ENCODE measurements at places on chromosomes 2 and 18.

GRCh38 chr2:21005700-21006422 lies 38.0 kb downstream of the APOB start:
- no peak for DNase-seq

GRCh38 chr18:78717051-78717765 lies 262.4 kb upstream of the SALL3 start:
- DNase-seq: no peak

DNA sequence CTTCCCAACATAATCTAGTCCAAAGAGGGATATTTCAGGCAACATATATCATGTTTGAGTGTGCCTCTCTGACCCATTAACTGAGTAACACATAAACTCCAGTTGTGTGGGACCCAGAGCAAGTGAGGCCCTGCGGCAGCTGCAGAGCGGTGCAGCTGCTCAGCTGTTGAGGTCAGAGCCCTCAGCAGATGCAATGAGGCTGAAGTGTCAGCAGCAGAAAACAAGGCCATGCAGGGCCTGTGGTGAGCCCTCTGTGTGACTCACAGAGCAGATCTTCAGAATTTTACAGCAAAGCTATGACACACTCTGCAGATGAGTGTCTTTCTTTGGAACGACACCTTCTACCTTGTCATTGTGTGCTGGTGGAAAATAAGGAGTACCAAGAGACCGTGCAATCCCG lies 168.5 kb downstream of the CBLN2 start:
- DNase-seq: no peak

- no peak for DNase-seq
Measured at GRCh38 chr2:27347641-27348040, 8.9 kb downstream of the GTF3C2 start.

Measured in T-helper 2 cell (primary cell).